ENCODE measurements at places on chromosomes 3 and 15.

DNA sequence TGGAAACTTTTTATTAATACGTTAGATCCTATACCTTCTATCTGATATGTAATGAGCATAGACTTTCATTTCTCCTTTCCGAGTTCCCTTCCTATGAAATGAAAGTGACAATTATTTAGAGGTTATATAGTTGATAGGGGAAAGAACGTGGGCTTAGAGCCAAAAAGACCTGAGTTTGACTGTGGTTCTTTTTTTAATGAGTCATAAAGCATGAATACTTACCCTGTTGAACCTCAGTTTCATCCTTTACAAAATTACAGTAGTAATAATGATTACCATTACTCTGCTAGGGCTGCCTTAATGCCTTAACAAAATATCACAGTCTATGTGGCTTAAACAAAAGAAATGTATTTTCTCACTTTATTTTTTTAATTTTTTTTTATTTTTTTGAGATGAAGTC is 75.9 kb downstream of the AGBL1 start:
- DNase-seq, result no peak
- H3K36me3 ChIP-seq, result no peaks in the 10 kb centered on the region
- no peaks in the 10 kb centered on the region for H3K27me3 ChIP-seq
- H3K4me3 ChIP-seq, result no peak overlapping the region

GRCh38 chr3:168249550-168250414 is 154.1 kb upstream of the GOLIM4 start:
- DNase-seq, result peak; percentile 68
- H3K4me3 ChIP-seq, result peak overlapping the region; percentile 63
- peaks cover 23% of the 10 kb centered on the region for H3K4me1 ChIP-seq
- no peaks in the 10 kb centered on the region for H3K36me3 ChIP-seq
- H3K27ac ChIP-seq, result peak overlapping the region; percentile 15
- H3K27me3 ChIP-seq, result peaks cover 35% of the 10 kb centered on the region

DNA sequence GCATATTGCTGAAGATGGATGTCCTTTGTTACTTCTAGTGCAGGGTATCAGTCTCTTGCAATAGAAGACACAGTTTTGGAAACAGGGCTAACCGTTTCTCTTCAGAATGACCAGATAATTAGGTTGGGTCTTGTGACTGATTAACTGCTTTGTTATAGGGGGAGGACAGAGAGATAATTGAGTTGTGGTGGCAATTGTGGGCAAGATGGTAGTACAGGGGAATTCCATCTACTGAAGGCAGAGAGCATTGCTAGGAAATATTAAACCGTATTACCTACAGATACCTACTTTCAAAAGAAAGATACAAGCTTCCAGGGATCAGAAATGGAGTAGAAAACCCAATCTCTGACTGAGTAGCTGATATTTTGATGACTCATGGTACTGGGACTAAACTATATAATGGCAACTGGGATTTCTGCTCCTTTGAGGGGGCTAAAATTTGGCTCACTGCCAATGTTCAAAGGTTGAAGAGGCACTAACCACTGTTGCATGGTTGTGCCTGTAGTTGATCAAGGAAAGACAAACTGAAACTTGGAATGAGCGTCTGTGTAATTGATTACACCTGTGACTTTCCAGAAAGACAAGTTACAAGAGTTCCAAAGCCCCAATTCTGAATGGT is 4.2 kb downstream of the PRR23B start:
- no peak overlapping the region for H3K4me3 ChIP-seq
- DNase-seq, result no peak
- H3K27ac ChIP-seq, result no peak overlapping the region
- no peaks in the 10 kb centered on the region for H3K36me3 ChIP-seq
- H3K27me3 ChIP-seq, result no peaks in the 10 kb centered on the region
- H3K4me1 ChIP-seq, result no peaks in the 10 kb centered on the region

DNA sequence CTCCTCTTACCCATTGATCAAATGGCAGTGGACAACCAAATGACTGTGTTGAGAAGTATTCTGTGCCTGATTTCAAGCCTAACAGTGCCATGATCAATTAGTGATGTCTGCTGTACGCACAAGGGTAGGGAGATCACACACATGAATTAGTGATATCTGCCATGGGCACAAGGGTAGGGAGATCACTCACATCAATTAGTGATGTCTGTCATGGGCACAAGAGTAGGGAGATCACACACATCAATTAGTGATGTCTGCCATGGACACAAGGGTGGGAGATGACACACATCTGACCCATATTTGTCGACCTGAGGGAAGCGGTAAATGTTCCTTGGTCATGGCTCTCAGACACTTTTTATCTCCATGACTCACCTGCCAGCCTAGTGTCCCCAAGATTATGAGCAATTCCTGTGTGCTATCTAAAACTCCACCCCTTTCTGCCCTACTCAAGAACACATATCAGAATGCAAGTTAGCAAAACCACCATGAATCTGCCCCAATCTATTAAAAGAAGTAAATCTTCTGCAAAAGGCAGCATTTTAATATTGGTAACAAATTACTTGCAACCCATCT is 165.0 kb downstream of the NTRK3 start:
- no peaks in the 10 kb centered on the region for H3K4me1 ChIP-seq
- no peak for DNase-seq
- H3K27ac ChIP-seq, result no peak overlapping the region
- no peaks in the 10 kb centered on the region for H3K27me3 ChIP-seq
- no peaks in the 10 kb centered on the region for H3K36me3 ChIP-seq

GRCh38 chr15:60184579-60184978 is 180.5 kb downstream of the FOXB1 start:
- peaks cover 18% of the 10 kb centered on the region for H3K27me3 ChIP-seq
- no peak overlapping the region for H3K4me3 ChIP-seq
- H3K27ac ChIP-seq, result no peak overlapping the region
- no peak for DNase-seq
- no peaks in the 10 kb centered on the region for H3K4me1 ChIP-seq

GRCh38 chr15:61195116-61196002 is 33.7 kb downstream of the RORA start:
- no peak overlapping the region for H3K27ac ChIP-seq
- H3K4me3 ChIP-seq, result no peak overlapping the region
- no peaks in the 10 kb centered on the region for H3K27me3 ChIP-seq
- DNase-seq, result no peak
- H3K36me3 ChIP-seq, result no peaks in the 10 kb centered on the region

DNA sequence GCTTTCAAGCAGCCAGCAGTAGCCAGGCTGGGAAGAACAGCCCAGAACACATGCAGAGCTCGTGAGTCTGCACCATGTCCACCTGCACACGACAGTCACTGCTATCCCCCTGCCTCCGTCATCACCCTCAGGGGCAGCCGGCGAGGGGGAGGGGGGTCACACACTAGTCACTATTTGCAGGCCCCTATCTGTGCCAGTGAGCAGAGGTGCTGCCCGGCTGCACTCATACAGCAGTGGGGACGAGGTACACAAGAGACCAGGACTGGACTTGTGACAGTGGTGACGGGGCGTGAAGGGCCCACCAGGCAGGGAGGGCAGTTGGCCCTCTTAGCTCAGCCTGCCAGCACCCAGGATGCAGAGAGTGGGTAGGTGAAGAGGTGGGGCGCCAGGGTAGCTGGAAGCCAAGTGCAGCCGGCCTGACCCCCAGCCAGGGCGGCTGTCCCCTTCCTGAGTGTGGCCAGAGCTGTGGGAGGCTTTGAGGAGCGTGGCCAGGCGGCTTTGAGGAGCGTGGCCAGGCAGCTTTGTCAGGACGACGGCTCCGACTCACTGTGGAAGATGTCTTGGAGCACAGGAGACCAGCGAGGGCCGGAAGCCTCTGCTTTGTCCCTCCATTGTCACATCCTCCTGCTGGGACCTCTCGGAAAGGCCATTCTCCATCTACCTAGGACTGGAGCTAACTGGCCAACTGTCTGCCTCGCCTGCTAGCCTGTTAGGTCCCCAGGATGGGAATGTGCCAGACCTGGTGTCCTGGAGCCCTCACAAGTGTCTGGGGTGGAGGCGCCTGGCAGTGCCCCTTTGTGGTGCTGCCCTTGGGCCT is 52.1 kb upstream of the FGD5 start:
- H3K4me3 ChIP-seq, result no peak overlapping the region
- no peaks in the 10 kb centered on the region for H3K4me1 ChIP-seq
- H3K27me3 ChIP-seq, result no peaks in the 10 kb centered on the region
- H3K27ac ChIP-seq, result no peak overlapping the region

Measured in suprapubic skin (tissue), 4 donors.